ENCODE measurements at places on chromosomes 5 and 9.

DNA sequence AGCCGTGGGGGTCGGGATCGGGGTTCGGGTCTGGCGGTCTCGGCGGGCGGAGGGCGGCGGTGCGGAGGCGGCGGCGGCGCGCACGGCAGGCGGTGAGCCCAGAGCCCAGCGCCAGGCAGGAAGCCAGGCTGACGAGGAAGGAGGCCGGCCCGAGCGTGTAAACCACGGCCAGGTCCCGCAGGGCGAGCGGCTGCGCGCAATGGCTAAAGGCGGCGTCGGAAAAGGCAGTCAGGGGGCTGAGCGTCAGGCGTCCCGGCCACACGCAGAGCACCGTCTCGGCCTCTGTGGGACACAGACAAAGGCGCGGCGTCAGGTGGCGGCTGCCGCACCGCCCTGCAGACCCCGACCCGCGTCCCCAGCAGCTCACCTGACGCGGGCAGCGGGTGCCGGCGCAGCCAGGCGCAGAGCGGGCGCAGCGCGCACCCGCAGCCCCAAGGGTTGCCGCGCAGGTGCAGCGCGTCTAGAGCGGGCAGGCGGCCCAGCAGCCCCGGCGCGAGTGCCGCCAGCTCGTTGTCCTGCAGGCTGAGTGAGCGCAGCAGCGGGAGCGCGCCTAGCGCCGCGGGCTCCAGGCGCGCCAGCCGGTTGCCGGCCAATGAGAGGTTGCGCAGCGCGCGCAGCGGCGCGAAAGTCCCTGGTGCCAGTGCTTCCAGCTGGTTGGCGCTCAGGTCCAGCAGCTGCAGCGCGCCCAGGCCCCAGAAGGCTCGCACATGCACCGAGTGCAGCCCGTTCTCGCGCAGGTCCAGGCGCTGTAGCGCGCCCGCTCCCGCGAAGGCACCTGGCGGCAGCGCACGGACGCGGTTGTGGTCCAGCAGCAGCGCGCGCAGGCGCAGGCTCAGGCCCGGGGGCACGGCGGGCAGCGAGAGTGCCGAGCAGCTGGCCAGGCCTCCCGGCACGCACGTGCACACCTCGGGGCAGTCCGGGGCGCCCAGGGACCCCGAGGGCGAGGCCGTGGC, 671 bp downstream of the LRRC26 start:
- no peak for DNase-seq

DNA sequence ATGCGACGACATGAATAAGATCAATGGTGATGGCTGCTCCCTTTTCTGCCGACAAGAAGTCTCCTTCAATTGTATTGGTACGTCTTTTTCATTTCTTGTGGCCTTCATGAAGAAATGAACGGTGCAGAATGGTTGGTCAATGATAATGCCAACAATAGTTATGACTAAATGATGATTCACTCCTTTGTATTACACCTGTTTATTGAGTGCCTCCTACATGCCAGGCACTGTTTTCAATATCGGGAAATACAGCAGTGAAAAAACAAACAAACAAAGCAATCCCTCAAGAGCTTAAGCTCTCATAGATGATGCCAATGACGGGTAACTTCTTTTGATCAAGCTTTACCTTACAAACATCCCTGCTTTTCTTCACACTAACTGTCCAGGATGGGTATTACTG, 117.7 kb downstream of the PAPPA start:
- DNase-seq: no peak

DNA sequence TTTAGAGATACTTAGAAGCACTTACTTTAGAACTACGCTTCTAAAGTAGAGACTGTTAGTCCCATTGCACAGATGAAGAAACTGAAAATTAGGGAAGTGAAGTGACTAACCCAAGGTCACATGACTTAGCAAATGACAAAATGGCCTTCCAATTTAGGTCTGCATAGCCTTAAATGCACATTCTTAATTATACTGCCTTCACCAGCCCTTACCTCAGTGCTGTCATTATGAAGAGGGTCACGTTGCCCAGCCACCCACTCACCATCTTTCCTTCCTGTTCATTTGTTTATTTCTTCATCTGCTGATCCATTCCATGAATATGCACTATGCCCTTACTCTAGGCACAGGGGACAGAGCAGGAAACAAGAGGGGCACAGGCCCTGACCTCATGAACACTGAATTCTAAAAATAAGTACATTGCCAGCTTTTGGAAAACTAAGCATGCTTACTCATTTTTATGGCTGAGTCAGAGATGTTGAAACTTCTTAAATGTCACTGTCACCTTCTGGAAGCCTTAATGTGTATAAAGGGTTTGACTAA, 8.6 kb downstream of the HAVCR2 start:
- DNase-seq: no peak

DNA sequence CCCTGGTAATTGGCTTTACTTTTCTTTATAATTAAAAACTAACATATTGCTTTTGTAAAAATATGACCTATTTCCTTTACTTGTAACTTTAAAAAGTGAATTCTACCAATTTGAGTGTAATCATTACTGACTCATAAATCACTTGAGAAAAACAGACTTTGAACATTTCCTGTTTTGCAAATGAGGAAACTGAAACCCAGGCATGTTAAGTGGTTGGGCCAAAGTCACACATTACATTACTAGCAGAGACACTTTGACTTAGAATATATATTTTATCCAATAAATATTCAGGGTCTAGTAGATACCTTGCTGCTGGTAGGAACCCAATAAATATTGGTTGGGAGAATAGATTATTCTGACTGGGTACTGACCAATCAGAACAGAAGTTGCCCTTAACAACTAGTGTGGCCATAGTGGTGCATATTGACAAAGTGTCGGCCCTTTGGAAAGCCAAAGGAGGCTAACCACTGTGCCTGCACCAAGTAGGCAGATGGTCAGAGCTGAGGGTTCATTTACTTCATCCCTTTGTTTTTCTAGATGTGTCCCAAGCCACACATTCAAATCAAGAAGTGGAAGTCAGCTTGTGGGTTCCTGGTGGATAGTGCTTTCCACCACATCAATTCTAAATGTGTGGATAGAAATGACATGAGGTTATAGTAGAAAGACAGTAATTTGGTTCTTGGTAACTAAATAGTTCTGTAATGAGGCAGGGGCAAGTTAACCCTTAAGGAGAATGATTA, 365.1 kb upstream of the RIOK2 start:
- no peak for DNase-seq

- DNase-seq: no peak
Measured at GRCh38 chr9:1202512-1203280, 152.5 kb downstream of the DMRT2 start.

GRCh38 chr5:127832067-127832466, 128.9 kb downstream of the CCDC192 start:
- no peak for DNase-seq

GRCh38 chr5:154576429-154576806, 98.4 kb upstream of the HAND1 start:
- DNase-seq: no peak

Measured in stimulated activated CD4-positive, alpha-beta T cell treated with anti-CD3 and anti-CD28 coated beads, Interleukin-1b, Interleukin-23, amount 100 ng/mL, for 1 hour (primary cell).